Stimulated activated CD4-positive, alpha-beta T cell treated with anti-CD3 and anti-CD28 coated beads, Interleukin-4, amount 100 ng/mL, for 1 hour (primary cell): ENCODE measurements at places on chromosomes 1 and 21.

- DNase-seq, result no peak
These were observed 10.0 kb upstream of the LRRC8D start for GRCh38 chr1:89810880-89811279.

GRCh38 chr21:33761441-33762036, 119.2 kb downstream of the ITSN1 start:
- DNase-seq, result no peak

DNA sequence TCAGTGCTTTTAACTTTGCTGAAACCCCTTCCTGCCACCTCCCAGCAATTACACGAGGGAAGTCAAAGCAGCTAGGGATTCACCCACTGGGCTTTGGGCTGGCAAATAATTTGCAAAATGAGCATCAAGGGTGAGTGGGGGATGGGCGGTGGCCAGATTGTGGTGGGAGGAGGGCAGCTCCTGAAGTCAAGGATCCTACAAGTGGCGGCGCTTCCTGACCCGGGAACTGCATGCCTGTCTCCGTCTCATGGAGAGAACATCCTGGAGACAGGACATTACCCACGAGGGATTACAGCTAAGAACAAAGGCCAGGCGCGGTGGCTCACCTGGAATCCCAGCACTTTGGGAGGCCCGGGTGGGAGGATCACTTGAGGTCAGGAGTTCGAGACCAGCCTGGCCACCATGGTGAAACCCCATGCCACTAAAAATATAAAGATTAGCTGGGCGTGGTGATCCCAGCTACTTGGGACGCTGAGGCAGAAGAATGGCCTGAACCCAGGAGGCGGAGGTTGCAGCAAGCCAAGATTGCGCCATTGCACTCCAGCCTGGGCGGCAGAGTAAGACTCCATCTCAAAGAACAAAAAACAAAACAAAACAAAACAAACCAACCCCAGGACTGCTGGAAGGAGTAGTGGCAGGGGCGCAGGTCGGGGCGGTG, 12.9 kb downstream of the TTC34 start:
- no peak for DNase-seq

- no peak for DNase-seq
These were observed 53.8 kb upstream of the RGS1 start for GRCh38 chr1:192521734-192522133.

GRCh38 chr1:68233202-68233601, 879 bp upstream of the WLS start:
- no peak for DNase-seq

GRCh38 chr1:29969576-29969975, 733.3 kb downstream of the PTPRU start:
- DNase-seq, result no peak

GRCh38 chr1:145977486-145978470, 13.3 kb downstream of the POLR3GL start:
- peak; percentile 65 for DNase-seq

DNA sequence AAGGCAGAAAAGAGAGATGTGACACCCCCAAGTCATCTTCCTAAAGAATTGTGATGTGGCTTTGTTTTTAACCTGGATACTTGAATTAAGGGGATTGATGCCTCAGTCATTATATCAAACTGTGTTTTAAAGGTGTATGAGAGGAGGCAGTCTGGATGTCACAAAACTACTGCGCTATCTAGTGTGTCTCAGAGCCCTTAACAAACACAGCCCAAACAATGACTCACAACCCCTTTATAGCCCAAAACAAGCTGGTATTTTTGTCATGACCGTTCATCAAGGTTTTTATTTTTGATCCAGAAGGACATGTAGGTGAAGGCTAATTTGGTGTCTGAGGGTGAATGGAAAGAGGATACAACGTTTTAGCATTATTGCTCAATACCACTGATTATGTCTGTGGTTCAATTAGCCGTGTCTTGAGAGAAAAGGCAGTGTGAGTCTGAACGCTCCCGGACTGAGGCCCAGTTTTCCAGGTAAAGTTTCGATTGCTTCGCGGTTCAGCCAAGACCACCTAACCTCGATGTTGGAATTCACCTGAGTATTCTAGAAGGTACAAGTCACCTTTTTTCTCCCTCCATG, 71.6 kb downstream of the SGIP1 start:
- DNase-seq, result no peak

DNA sequence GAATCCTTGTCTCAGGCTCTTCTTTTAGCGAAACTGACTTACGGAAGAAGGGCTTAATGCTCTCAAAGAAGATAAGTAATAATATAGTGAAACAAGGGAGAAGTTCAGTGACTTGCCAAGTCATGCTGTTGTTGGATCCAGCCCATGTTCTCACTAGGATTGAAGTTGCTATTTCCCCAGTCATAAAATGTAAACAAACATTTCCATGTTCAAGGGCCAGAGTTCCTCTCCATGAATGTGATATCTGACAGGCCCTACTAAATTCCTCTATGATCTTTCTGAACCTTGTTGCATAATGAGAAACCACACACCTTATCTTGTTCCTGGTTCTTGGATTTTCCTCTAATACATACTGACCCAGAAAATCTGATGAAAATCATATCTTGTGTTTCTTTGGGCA, 876.5 kb upstream of the B3GALT2 start:
- no peak for DNase-seq

- no peak for DNase-seq
These were observed 85.9 kb upstream of the WARS2 start for GRCh38 chr1:119226321-119226720.

DNA sequence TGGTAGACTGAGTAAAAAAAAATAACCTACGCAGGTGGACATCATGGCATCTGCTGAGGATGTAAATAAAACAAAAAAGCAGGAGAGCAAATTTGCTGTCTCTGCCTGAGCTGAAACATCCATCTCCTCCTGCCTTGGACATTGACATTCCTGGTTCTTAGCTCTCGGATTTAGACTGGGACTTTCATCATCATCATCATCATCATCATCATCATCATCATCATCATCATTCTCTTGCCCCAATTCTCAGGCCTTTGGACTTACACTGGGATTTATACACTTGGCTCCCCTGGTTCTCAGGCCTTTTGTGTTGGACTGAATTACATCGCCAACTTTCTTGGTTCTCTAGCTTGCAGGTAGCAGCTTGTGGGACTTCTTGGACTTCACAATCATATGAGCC, 308.4 kb upstream of the BEND5 start:
- no peak for DNase-seq

GRCh38 chr21:38077569-38077968, 161.3 kb upstream of the KCNJ6 start:
- DNase-seq, result no peak

GRCh38 chr1:199226163-199226562, 587.3 kb downstream of the PTPRC start:
- DNase-seq, result peak; percentile 16

DNA sequence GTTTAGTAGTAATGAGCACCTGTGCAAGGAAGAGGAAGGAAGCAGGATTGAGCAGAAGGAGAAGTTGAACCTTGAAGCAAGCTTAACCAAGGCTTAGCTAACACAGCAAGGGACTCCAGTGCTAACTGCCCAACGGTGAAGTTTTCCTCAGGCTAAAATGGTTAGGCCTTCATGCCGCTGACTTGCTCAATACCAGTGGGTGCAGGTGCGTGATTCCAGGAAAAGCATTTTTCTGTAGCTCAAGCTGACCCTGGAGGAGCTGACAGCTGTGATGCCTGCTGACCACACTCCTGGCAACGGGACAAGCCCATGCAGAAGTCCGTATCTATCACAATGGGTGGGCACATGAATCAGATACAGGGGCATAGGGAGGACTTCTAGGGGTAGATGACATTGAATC, 76.5 kb upstream of the FGGY start:
- no peak for DNase-seq

- peak; percentile 72 for DNase-seq
These were observed 5.7 kb downstream of the ZBTB7B start for GRCh38 chr1:155008015-155008941.

- no peak for DNase-seq
These were observed 404 bp upstream of the SCMH1 start for GRCh38 chr1:41242342-41243078.

- DNase-seq, result no peak
These were observed 25.5 kb downstream of the UCK2 start for GRCh38 chr1:165852871-165853270.

DNA sequence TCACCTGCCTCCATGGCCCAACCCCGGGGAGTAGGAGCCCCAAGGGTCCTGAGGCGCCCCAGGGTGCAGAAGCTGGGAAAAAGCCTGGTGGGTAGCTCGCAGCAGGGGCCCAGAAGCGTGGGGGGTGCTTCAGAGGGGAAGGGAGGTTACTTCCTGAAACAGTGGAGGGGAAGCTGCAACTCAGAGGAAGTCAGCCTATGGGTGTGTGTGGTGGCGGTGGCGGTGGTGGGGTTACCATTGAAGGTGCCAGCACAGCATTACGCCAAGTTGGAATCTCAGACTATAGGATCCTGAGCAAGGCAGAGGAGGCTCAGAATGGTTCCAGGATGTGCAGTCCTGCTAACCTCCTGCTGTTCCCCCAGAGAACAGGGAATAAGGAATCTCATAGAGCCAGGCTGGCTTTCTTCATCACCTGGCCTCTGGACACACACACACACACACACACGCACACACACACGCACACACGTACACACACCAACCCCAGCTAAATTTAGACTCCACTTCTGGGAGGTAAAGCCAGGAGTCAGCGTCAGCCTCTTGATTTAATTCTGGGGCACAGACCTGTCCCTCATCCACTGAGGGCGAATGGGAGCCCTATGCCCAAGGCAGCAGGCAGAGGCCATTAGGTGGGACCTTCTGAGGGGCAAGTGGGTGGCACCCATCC, 1.3 kb downstream of the DENND4B start:
- DNase-seq, result peak; percentile 66

DNA sequence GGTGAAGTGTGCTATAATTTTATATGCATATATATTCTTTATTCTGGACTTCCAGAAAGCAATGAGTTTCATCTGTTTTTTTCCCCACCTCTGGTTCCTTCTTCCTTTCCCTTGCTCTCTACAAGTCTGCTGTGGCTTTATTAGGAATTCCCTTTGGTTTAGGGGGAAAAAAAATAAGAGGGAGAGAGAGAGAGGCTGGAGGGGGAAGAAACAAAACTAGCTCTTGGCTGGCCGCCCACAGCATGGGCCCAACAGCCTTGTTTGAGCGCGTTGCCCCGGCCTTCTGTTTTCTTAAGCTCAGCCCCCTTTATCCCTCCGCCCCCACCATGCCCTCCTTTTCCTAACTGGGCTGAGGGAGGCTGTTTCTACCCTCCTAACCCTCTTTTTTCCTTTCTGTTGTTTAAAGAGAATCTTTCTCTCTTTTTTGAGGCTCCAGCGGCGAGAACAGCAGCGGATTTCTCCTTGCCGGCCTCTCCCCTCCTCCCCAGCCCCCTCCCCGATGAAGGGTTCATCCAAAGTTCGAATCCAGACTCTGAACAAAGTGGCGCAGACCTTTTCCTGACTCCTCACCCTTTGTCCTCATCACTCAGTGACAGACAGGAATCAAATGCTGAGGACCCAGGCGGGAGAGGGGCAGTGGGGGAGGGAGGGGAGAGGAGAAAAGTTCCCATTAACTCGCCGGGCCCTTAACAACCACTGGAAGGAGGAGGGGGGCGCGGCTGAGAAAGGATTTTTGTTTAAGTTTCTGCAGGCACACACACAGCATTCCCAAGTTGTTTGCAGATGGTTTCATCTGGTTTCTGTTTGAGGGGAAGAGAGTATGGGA, 29.7 kb downstream of the PBX1 start:
- no peak for DNase-seq
